ENCODE measurements at places on chromosomes 13 and 19.
A peak's percentile ranks its signal among the peaks of the same experiment; 100 is the strongest.

- DNase-seq, result no peak
These were observed 20.9 kb downstream of the FCHO1 start for GRCh38 chr19:17772172-17772571.

- peak; percentile 63 for DNase-seq
These were observed at the start of gene GPC5 for GRCh38 chr13:91398413-91399188. GPC5 (plus strand) TSS chr13:91398621.

GRCh38 chr19:47549261-47549862, 23.6 kb downstream of the ZNF541 start:
- no peak for DNase-seq

GRCh38 chr19:1755467-1756171, 2.3 kb downstream of the ONECUT3 start:
- no peak for DNase-seq

DNA sequence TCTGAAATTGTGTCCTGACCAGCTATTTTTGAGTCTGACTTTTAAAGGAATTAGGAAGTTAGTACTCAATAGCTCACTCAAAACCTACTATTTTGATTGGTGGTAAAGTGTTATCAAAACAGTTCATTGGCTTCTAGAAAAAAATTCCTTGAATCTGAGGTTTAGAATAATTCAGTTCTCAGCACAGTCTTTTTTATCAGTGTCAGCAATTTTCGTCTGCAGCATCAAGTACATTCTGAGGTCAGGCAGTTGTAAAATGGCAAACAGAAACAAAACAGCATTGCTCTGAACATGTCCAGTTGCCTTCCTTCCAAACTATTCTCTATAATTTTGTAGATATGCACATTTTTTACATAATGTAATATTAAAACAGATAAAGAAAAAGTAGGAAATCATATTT, 1644.1 kb downstream of the SLITRK5 start:
- no peak for DNase-seq

GRCh38 chr19:46372901-46373490, 26.1 kb downstream of the PPP5C start:
- no peak for DNase-seq

DNA sequence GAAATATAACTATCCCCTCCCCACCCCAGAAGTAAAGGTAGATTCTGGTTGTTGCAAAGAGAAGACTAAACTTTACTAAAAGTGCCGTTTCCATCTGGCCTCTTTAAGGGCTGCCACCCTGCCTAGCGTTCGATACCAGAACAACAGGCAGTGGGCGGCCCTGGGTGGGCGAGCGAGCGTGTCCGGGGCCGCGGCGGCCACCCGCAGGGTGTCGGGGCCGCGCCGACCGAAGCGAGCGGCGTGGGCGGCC, 2.6 kb downstream of the FGF9 start:
- no peak for DNase-seq

DNA sequence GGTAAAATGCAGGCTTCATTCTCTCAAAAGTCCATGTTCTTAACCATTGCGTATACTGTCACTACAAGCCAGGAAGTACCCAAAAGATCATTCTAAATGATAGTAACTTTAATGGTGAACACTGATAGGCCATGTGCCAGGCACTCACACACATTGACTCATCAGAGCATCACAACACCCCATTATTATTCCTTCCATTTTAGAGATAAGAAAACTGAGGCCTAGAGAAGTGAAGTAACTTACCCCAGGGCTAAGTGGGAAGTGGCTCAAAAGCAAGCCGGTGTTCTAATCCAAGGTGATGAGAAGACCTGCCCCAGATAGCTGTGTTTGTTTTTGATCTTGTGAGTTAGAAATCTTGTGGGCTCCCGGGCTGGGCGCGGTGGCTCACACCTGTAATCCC, 1.4 kb upstream of the PHLDB3 start:
- no peak for DNase-seq

GRCh38 chr19:15216363-15216762, 15.6 kb upstream of the NOTCH3 start:
- DNase-seq, result no peak

DNA sequence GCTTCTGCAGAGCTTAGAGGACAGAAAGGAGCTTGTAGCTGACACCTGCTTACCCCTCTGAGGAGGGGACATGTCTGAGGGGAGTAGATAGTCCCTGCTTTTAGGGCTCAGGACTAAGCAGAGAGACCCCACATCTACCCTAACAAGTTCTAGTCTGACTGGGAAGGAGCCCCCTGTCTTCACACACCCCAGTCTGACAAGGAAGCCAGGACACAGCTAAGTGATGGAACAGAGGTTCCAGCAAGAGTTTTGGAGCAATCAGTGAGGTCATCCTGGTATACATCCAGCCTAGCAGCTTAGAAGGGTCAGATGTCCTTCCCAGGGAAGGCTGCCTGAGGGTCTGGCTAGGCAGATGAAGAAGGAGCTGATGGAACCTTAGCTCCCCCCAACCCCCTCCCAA, 15.0 kb downstream of the PAF1 start:
- no peak for DNase-seq

DNA sequence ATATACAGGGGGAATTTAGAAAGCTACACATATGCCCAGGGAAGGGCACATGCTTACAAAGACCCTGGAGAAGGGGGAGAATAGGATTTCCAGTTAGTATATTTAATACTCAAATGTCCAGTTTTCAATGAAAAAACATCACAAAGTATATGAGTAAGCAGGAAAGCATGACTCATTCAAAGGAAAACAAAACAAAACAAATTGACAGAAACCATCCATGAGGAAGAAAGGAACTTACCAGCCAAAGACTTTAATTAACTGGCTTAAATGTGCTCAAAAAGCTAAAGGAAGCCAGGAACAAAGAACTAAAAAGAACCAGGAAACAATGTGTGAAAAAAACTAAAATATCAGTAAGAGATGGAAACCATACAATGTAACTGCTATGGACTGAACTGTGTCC, 716.2 kb upstream of the ARGLU1 start:
- DNase-seq, result no peak

DNA sequence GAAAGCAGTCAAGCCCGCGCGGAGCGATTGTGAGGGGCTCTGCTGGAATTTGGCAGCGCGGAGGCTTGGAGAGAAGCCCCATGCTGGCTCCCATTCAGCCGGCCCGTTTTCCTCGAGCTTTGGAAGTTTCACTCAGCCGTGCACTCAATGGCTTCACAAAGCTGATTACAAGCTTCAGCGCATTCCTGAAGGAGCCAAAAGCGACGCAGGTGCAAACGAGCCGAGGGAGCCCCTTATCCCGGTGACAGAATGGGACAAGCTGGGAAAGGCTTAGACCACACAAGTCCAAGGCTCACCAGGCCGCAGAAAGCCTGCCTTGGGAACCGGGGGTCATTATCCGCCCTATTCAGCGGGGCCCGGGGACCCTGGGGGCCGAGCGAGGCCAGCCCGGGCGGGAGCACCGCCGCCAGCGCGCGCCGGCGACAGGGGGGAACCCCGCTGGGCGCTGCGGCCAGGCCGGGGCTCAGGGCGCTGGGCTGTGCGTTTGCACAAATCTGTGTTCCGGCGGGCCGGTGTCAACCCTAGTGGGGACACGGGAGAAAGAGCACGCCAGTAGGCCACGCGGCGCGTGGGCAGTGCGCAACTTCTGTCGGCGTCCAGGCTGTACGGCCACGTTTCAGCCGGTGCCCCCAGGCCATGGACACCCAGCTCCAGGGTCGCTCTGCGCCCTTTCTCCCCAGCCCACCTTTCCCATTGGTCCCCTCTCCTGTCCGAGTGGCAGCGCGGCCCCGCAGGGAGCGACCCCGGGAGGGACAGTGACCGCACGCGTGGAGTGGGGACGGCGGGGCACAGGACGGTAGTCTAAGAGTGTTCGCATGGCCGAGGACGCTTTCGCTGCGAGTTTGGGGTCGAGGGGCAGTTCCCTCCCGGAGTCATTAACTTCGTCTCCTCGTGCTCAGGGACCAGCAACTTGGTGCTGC, 37.3 kb downstream of the SOX1 start:
- no peak for DNase-seq

GRCh38 chr19:18481505-18482222, 40.2 kb downstream of the ELL start:
- no peak for DNase-seq

DNA sequence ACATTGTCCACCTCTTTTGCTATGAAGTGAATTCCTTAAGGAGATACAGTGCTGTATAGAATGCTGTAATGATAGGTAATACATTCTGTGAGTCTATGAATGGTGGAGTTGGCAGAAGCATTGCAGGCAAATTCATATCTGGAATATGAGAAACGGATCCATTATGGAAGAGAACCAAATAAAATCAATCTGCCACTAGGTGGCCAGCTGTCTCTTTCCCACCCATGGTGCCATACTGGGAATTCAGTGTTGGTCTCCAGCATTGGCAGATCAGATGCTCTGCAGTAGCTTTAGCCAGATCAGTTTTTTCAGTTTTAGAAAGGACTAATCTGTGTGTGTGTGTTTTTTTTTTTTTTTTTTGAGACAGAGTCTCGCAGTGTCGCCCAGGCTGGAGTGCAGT, 27.6 kb downstream of the DNAJC3 start:
- no peak for DNase-seq

- no peak for DNase-seq
These were observed 83.0 kb upstream of the MIR17HG start for GRCh38 chr13:91264484-91264883.

DNA sequence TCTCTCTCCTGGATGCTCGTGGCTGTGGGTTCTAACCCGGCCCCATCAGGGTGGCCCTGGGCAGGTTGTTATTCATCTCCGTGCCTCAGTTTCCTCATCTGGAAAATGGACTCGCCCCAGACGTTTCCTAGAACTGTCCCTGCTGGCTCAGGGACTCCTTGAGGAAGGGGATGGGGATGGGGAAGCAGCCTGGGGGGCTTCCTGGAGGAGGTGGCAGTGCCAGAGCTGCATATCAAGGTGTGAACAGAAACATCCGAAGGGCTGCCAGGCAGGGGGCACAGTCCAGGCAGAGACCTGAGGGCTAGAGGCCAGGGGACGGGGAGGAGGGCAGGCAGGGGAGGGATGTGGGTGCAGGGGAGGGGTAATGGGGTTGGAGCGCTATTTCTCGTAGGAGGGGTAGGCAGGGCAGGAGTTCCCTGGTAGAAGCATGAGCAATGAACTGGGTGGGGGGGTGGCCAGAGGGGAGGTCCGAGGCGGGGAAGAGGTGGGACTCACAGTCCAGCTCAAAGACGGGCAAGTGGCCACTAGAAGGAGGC, 3.6 kb upstream of the ELANE start:
- no peak for DNase-seq

DNA sequence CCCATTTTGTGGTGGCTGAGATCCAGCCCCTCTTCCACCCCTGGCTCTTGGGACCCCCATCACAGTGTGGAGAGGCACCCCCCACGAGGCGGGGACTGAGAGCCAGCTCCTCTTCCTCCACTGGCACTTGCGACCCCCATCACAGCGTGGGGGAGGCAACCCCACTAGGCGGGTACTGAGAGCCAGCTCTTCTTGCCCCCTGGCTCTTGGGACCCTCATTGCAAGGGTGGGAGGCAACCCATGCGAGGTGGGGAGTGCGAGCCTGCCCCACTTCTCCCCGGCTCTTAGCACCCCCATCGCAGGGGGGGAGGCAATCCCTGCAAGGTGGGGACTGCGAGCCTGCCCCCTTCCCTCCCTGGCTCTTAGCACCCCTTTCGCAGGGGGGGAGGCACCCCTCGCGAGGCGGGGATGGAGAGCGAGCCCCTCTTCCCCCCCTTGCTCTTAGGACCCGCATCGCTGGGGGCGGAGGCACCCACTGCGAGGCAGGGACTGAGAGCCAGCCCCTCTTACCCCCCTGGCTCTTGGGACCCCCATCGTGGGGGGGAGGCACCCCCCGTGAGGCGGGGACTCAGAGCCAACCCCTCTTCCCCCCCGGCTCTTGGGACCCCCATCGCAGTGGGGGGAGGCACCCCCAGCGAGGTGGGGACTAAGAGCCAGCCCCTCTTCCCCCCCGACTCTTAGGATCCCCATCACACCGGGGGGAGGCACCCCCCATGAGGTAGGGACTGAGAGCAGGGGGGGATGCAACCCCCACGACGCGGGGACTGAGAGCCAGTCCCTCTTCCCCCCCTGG, 364.6 kb upstream of the SPRY2 start:
- DNase-seq, result no peak

- no peak for DNase-seq
These were observed 41.3 kb downstream of the ALOX5AP start for GRCh38 chr13:30776661-30777060.

DNA sequence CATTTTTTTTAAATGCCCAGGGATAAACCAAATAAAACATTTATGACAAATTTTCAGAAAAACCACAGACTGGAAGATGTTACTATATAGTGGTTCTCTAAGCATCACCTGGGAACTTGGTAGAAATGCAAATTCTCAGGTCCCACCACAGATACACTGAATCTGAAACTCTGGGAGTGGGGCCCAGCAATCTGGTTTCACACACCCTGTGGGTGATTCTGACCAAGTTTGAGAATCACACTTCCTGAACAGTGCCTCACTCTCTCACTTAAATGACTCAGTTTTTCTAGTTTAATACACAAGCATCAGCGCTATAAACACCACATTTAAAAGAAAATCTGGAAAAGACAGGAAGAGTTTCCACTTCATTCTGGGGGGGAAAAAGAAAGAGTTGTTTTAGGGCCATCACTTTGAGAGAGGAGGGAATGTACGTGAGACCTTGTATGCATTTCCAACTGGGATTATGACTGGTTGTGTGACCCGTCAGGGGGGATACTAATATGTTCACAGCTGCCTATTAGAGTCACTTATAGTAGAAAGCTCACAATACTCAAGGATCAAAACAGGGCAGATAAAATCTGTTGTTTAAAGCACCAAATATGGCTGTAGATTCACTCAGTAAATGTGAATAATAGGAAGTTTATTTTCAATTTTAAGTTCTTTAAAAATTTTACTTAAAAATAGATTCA, 567.7 kb downstream of the GPC6 start:
- DNase-seq, result no peak

- no peak for DNase-seq
These were observed 212.5 kb downstream of the POSTN start for GRCh38 chr13:37385956-37386670.

DNA sequence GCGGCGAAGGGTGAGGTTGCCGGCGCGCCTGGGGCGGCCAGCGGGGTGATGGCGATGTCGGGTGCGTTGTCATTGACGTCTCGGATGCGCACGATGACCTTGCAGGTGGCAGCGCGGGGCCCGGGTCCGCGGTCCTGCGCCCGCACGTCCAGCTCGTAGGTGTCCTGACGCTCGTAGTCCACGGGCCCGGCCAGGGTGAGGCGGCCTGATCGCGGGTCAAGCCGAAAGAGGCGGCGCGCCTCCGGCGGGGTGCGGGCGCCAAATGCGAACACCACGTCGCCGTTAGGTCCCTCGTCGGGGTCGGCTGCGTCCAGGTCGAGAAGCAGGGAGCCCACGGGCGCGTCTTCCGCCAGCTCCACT, 1.1 kb downstream of the PCDH8 start:
- DNase-seq, result no peak

GRCh38 chr19:11534538-11534937, 4.1 kb upstream of the CNN1 start:
- DNase-seq, result no peak

- DNase-seq, result no peak
These were observed 3.3 kb downstream of the ATP5F1D start for GRCh38 chr19:1244693-1245451.

GRCh38 chr19:3028305-3029064, 595 bp downstream of the TLE2 start:
- no peak for DNase-seq
